Hepatocyte (in vitro differentiated cells): ENCODE measurements at places on chromosomes 7 and 10. TPM values are rescaled to one million over a fixed set of nuclear protein-coding genes. Genes with fewer than 3 reads are reported as not detected.

- no peak for DNase-seq
Measured at GRCh38 chr10:118439824-118440223, 97.7 kb upstream of the FAM204A start.

- no peak for DNase-seq
Measured at GRCh38 chr7:127713006-127713405, 61.0 kb downstream of the SND1 start.

- no peak for DNase-seq
Measured at GRCh38 chr10:63586043-63586442, 64.8 kb downstream of the REEP3 start.

The SPDYE1 gene
- not detected in 2 replicates for total RNA-seq

GRCh38 chr10:95444792-95445191 is 116.4 kb downstream of the SORBS1 start:
- no peak for DNase-seq

- DNase-seq, result no peak
Measured at GRCh38 chr10:28676326-28676967, 874 bp upstream of the BAMBI start.

The CCDC3 gene
- total RNA-seq, result 10.5 and 13.6 TPM in 2 replicates

The PRSS37 gene
- total RNA-seq, result not detected in 2 replicates

DNA sequence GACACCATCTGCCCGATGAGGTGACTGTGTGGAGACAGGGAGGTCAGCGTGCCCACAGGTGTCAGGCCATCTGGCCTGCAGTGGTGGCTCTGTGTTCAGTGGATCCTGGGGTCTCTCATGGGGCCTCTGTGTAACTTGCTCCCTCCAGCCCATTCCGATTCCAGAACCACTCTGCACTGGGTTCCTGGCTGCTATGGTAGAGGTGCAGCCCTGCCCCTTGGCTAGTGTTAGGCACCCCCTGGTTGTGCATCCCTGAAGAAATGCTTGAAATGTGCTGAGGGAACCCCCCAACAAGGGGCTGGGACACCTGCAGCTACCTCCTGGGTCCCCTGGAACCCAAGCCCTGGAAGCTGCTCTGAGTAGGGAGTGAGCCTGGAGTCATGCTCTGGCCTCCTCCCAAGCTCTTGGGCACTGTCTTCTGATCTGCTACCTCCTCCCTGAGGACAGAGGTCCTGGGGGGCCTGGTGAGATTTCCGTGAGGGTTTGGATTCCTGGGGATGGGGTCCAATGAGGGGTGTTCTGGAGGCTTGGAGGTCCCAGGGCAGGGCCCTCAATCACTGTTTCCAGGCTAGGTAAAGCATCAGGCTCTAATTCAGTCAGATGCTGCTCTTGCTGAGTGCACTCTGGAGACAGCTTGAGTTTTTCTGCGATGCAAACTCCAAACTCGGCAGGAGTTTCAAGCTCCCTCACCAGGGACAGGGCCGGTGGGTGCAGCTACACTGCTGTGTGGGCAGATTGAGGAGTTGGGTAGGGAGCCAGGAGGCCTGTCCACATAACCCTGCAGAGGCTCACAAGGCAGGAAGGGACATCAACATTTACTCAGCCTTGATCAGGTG is 27.7 kb downstream of the RAMP3 start:
- DNase-seq, result no peak

The IFIT1 gene
- 14.7 and 15.1 TPM in 2 replicates for total RNA-seq

- DNase-seq, result no peak
Measured at GRCh38 chr7:82244947-82245517, 198.5 kb downstream of the CACNA2D1 start.
